ENCODE measurements at places on chromosomes 6 and 20. TPM values are rescaled to one million over a fixed set of nuclear protein-coding genes. Genes with fewer than 3 reads are reported as not detected.

DNA sequence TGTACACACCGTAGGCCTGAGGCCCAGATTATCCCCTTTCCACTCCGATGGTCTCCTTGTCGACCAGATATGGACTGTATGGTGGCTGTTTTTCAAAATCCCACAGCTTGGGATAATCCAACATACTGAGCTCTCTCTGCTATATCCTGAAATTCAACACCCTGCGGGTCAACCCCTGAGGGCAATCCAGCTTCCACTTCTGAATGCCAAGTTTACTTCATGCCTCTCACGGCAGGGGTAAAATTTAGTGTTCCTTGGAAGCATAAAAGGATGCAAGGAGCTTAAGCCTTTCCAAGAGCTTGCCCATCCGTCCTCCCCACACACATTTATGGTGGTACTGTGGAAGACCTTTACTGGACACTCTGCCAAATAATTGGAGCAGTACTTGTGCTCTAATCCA, 90.7 kb downstream of the PLG start:
- H3K4me1 ChIP-seq, result peaks cover 7% of the 10 kb centered on the region
- H3K4me3 ChIP-seq, result no peak overlapping the region
- H3K36me3 ChIP-seq, result no peaks in the 10 kb centered on the region
- H3K27me3 ChIP-seq, result no peaks in the 10 kb centered on the region

DNA sequence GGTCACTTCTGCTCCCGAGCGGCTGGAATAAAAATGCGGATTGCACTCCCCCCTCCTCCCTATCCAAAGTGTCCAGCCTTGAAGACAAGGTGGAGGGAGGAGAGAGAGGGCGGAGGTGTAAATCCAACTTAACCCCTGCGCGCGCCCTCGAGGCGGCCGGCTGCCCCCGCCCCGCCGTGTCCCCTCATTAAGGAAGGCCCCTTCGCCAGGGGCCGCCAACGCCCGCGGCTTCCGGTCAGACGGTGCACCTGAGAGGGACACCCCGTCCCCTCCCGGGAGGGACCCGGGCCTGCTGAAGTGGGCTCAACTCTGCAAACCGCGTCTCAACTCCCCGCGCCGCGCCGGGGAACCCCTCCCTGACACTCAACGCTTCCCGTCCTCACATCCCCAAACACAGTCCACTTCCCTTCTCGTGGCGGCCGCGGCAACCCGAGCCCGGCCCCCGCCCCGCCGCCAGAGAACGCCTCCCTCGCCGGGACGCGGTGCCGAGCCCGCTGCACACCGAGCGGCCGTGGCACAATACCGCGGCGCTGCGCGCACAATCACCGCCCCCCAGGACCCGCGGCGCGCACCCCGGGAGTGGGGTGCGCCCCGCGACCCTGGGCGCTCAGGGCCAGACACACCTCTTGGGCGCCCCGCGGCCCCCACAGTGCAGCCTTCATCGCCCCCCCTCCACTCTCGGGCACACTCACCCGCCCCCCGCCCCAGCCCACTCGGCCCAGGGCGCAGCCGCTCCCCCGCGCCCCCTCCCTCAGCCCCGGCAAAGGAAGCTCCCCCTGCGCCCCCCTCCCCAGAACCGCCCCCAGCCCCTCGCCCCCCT, 102.5 kb downstream of the NOL4L start:
- peak overlapping the region; percentile 85 for H3K4me3 ChIP-seq
- H3K36me3 ChIP-seq, result peaks cover 1% of the 10 kb centered on the region
- H3K27me3 ChIP-seq, result no peaks in the 10 kb centered on the region
- DNase-seq, result peak; percentile 87
- peak overlapping the region; percentile 83 for H3K27ac ChIP-seq

- peaks cover 8% of the 10 kb centered on the region for H3K4me1 ChIP-seq
- DNase-seq, result no peak
- no peak overlapping the region for H3K27ac ChIP-seq
- H3K4me3 ChIP-seq, result no peak overlapping the region
These were observed 241.9 kb upstream of the RAB32 start for GRCh38 chr6:146301764-146302163.

ANKRD6 gene
- 22.4 TPM for total RNA-seq

CST5 gene
- not detected for total RNA-seq

GRCh38 chr6:26342106-26343004, 22.6 kb upstream of the BTN3A2 start:
- H3K4me1 ChIP-seq, result peaks cover 6% of the 10 kb centered on the region
- H3K27ac ChIP-seq, result peak overlapping the region; percentile 20
- no peaks in the 10 kb centered on the region for H3K27me3 ChIP-seq
- peak overlapping the region; percentile 66 for H3K4me3 ChIP-seq
- H3K36me3 ChIP-seq, result no peaks in the 10 kb centered on the region
- no peak for DNase-seq

DNA sequence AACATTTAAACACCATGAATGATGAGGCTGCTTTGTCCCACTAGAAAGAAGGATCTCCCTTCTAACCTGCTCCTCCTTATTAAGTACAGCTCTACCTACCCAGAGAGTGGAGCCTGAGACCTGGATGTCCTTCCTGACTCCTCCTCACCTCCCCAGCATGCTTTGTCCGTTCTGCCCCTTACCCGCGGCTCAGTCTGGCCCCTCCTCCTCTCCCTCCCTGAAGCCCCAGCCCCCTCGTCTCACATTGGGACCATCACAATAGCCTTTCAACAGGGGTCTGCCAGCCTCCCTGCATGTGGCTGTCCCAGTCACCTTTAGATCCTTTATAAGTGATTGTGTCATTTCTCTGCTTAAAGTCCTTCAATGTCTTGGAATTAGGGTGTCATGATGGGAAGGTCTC, 72.5 kb downstream of the DZANK1 start:
- no peaks in the 10 kb centered on the region for H3K27me3 ChIP-seq
- peaks cover 8% of the 10 kb centered on the region for H3K36me3 ChIP-seq
- H3K4me1 ChIP-seq, result no peaks in the 10 kb centered on the region
- no peak overlapping the region for H3K27ac ChIP-seq
- DNase-seq, result no peak

DNA sequence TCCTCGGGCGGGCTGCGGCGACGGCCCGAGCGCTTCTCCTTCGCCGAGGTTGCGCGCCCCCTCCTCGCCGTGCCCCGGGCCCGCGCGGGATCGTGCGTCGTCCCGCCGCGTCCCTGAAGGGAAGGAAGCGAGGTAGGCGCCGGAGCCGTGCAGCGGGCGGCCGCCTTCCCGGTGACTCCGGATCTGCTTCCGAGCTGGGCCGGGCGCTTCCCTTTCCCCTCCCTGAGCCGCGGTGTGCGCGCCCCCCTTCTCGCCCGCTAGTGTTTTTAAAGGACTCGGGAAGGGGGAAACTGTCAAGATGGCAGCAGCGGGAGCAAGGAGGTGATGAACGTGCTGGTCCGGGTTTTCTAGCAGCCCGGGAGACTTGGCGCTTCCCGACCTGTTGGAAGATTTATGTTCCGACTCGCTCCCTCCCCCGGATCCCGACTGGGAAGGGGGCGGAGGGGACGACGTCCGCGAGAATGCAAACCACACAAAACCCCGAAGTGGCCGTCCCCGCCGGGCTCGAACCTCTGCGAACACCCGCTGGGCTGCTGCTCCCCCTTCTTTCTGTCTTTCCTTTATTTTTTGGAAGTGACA, 744 bp upstream of the FOXO3 start:
- H3K27ac ChIP-seq, result peak overlapping the region; percentile 92
- peaks cover 1% of the 10 kb centered on the region for H3K36me3 ChIP-seq
- no peak for DNase-seq
- H3K4me3 ChIP-seq, result peak overlapping the region; percentile 82
- H3K4me1 ChIP-seq, result peaks cover 35% of the 10 kb centered on the region

- DNase-seq, result no peak
- H3K27ac ChIP-seq, result no peak overlapping the region
- H3K4me3 ChIP-seq, result no peak overlapping the region
- no peaks in the 10 kb centered on the region for H3K36me3 ChIP-seq
- H3K27me3 ChIP-seq, result no peaks in the 10 kb centered on the region
- H3K4me1 ChIP-seq, result peaks cover 4% of the 10 kb centered on the region
These were observed 4.2 kb downstream of the STMN3 start for GRCh38 chr20:63648895-63649589.

DNA sequence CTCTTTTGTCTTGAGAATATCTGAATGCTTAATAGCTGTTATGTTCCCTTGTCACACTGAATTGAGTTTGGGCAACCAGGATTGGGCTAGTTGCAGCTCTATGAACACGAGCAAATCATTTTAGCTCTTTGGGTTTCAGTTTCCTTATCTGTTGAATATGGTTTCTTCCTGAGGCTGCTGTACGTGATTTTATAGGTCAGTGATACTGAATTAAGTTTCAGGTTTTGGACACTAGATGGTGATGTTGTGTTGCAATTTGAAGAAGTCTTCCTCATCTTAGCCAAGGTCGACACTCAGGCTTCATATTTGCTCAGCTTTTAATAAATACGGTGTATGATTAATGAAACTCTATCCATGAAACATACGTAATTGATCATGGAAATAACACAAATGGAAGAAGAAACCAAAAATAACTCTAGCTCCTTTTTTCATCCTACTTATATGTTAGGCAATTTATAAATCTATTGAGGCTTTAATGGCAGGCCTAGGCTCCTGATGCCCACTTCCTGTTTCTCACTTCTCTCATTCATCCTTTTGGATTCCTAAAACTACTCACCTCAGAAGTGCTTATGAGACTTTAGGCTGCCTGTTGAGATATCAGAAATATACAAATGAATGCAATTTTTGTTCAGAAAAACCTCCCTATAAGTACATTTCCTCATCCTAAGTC, 354.1 kb upstream of the MAP3K7 start:
- H3K4me3 ChIP-seq, result no peak overlapping the region
- no peak for DNase-seq
- H3K4me1 ChIP-seq, result peaks cover 6% of the 10 kb centered on the region
- H3K27me3 ChIP-seq, result no peaks in the 10 kb centered on the region

TRIM15 gene
- total RNA-seq, result not detected
